Activated CD4-positive, alpha-beta T cell treated with anti-CD3 and anti-CD28 coated beads for 36 hours (primary cell): ENCODE measurements at places on chromosomes 1 and 21.

DNA sequence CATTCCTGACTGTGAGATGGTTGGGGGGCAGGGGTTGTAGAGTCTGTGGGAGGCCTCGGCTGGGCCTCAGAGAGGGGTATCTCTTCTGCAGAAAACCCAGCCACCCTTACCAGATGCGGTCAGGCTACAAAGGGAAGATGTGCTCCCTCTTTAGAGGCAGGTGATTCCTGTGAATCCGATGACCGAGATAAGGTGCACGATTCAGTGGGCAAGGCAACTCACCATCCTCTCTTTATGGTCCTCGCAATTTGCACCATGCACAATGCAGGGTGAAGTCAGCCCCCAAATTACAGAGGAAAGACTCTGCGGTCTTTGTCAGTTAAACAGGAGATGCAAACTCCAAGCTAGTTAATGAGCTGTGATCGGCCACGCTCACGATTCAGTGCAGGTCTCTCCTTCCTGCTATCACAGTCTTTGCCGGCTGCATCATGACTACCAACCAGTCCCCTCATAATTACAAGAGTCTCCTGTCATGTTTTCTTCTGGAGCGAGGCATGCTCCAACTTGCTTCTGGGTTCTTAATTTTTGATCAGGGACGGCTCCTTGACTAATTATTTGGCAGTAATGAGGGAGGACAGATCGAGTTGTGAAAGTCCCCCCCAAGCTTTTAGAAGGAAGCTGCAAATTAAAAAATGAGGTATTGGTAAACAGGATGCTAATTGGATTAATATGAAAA, 12.5 kb downstream of the TP73 start:
- no peak for DNase-seq

- peak; percentile 22 for DNase-seq
These were observed 2.7 kb upstream of the RAD54L start for GRCh38 chr1:46244656-46245371.

DNA sequence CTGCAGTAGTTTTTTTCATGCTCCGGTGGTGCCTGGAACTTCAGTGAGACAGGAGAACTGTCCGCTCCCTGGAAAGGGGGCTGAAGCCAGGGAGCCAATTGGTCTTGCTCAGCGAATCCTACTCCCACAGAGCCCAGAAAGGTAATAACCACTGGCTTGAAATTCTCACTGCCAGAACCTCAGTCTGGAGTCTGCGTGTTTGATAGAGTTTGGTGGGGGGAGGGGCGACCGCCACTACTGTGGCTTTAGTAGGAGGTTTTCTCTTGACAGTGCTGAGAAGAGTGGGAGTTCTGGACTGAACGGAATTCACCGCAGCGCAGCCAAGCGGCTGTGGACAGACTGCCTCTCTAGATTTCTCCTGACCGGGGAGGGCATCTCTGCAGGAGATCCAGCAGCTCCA, 8.0 kb upstream of the OR2M3 start:
- no peak for DNase-seq

DNA sequence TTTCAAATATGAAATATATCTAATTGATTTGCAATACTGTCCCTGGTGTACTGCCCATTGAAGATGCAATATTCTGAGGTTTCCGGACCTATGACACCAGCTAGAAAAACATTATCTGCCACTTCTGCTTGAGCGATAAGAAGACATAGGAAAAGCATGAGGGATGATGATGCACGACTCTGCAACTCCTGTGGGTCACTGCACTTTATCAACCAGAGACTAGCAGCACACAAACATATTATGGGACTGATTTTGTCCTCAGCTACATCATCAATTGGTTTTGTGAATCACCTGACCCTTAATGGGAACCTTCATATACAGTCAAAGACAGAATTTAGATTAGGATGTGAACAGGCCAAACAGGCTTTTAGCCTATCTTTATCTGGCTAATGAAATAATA, 13.8 kb upstream of the KCNA3 start:
- DNase-seq: no peak

GRCh38 chr1:111204201-111204982, 3.9 kb upstream of the DENND2D start:
- peak; percentile 77 for DNase-seq

DNA sequence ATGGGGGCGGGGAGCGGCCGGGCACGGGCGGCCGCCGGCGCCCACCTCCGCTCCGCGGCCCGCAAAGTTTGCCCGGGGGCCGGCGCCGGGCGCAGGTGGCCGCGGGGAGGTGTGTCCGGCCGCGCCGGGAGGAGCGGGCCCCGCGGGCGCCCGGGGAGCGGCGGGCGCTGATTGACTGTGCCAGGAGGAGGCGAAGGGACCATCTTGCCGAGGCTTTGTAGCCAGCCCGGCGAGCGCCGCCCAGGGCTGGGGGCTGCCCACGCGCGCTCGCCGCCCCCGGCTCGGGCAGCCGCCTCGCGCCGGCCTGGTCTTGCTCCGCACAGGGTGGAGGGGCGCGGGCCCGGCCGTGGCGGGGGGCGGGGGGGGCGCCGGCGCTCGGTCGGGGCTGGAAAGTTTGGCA, 432 bp downstream of the EPHB2 start:
- no peak for DNase-seq

DNA sequence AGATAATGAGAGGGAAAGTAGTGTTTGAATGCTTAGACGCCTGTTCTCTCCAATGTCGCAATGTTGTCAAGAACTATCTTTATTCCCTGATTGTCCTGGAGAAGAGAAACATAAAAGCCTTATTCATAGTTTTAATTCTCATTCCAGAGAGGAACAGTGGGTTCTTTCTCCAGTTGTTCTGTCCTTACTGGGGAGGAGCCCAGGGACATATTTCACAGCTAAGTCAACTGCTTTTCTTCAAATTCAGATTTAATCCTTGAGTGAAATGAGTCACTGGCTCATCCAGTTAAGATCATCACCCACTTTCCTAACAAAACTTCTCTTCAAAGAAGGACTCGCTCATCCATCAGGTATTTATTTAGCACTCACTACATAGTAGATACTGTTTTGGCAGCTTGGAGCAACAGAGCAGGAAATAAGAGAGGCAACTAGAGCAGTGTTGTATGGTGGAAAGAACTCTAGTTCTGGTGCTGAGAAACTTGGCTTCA, 365.7 kb upstream of the USP24 start:
- no peak for DNase-seq

DNA sequence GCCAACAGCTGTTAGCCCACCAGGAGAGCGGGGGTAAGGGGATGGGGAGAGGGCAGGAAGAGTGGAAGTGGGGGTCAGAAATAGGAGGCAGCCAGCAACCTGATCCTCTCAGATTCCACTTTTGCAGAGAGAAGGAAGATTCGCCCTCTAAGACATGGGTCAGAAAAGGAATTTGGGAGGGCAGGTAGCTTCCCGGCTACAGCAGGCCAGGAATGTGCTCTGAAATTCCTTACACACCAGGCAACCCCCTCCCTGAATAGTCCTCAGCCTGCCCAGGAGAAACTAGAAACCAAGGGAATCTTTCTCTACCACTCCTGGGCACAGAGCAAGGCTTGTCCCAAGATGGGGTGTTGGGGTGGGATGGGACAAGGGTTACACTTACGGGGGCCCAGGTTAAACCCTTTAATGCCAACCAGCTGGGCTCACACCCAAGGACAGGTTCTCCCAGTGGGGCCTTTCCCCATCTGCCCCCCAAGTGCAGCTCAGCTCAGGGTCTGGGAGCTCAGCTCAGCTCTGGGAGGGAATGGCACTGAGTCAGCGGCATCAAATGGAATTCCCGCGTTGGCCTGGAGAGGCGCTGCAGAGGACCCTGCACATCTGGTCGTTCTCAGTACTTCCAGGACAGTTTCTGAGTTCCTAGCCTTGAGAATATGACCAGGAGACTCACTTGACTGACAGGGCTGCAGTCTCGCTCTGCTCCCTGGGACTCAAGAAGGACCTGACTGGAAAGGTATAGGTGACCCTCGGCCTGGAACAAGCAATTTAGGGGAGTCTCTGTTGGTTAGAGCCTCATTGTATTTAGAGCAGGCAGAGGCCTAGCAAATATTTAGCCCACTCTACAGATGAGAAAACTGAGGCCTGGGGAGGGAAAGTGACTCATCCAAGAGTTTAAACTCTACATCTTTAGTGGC, 761 bp downstream of the TNNT2 start:
- DNase-seq: peak; percentile 47

DNA sequence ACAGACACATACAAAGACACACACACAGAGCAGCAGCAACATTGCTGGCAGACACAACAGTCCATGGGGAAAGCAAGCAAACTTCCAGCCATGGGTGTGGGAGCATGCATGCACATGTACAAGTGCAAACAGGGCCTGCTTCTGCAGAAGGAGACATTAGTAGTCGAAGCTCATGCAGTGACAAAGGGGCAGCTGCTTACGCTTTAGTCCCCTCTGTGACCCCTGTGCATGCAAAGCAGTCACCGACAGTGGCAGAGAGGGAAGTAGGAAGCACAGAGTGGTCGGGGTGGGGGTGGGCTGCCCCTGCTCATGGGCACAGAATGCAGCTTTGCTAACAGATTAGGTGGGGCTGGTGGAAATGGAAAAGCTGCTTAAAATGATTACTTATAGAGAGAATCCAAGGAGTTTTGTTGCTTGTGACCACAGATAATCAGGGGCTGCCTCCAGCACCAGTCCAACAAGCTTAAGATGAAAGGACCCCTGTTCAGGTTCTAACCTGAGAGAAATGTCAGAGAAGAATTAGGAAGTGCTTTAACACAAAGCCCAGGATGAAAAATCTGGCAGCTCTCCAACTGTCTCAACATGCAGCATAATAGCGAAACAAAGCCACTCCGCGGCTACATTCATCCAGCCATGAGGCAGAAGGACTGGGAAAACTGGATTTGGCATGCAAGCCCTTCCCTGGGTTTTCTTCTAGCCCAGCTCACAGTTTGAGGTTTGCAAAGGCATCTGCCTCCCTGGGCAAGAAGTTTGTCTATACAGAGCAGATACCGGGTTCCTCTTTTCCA, 378.9 kb downstream of the KCNH1 start:
- no peak for DNase-seq

GRCh38 chr1:202892501-202892900, 3.6 kb upstream of the RABIF start:
- no peak for DNase-seq

- DNase-seq: no peak
These were observed 64.3 kb upstream of the VTCN1 start for GRCh38 chr1:117275055-117275454.

GRCh38 chr1:19122668-19123067, 87.4 kb downstream of the UBR4 start:
- no peak for DNase-seq

DNA sequence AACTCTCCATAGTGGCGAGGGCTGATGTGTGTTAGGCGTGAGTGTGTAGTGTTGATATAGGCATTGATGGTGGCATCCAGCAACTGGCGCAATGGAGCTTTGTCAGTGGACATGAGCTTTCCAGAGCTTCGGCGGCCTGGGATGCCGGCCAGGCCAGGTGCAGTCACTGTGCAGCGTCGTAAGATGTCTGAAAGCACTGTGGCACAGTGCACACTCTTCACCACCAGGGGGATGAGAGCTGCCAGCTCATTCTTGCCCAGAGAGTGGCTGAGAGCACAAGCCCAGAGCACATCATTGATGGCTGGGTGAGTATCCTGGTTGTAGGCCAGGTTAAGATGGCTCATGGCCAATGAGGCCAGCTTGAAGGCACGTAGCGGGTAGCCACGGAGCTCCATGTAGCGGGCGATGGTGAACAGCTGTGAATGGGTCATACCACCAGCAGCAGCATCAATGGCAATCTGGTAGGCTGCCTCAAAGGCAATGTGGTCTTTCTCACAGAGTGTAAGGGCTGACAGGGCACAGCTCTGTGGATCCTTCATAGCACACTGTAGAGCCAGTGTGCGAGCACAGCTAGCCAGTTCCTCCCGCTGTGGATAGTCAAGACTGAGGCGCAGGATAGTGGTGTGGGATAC, 6.7 kb downstream of the UROD start:
- DNase-seq: peak; percentile 81

DNA sequence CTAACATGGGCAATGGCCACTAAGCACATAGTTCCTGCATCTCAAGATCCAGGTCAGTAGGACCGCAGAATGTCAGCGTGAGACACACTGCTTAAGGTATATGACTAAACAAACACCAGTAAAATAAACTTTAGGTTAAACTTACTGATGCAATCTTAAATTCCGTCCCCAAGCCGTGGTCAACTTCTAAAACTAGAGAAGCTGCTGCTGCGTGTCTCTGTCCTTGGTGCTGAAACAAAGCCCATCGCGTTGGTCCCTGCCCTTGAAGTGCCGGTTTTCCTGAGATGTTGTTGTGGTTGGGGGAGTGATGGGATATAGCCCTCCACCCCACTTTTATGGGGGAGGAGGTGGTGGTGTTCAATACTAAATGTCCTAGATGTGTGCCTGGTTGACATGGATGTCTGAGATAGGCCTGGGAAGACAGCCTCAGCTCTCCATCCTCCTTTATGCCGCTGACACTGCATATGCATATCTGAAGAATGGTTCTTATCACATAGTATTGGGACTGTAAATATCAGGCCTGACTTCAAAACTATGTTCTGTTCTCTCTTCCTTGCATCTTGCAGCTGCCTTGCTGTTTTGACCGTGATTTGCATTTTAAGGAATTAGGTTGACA, 72.0 kb upstream of the KCNA3 start:
- DNase-seq: peak; percentile 79

DNA sequence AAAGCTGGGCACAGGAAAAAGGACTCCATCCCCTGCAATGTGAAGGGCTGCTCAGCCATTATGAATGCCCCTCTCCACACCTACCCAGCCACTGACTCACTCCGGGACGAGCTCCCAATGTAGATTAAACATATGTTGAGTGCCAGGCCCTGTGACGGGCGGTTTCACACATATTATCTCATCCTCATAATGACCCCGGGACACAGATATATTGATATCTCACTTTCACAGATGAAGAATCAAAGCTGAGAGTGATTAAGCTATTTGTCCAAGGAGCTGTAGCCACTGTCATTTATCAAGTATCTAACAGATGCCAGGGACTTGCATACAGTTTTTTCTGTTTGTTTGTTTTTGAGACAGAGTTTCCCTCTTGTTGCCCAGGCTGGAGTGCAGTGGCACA, 35.0 kb upstream of the SLC30A1 start:
- no peak for DNase-seq

GRCh38 chr1:116983112-116983511, 18.4 kb upstream of the CD101 start:
- DNase-seq: no peak

DNA sequence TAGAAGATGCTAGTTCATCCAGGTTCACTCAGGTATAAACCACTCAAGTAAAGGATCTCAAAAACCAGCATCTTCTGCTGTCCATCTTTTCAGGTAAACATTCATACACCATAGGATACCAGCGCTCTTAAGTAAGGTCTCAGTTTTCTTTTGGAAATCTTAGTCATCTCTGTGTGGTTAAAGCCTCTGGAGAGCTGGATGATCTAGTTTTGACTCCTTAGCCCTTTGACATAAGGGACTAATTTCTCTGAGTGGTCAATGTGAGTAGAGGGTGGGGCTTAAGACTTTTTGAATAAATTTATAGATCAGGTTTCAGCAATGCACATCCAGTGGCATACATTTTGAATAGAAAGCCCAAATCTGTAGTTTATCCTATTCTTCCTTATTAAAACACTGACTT, 92.3 kb downstream of the CTH start:
- DNase-seq: no peak

- DNase-seq: no peak
These were observed 62.8 kb downstream of the SLC66A1 start for GRCh38 chr1:19374926-19375325.
